ENCODE measurements at places on chromosomes 12 and 14.

DNA sequence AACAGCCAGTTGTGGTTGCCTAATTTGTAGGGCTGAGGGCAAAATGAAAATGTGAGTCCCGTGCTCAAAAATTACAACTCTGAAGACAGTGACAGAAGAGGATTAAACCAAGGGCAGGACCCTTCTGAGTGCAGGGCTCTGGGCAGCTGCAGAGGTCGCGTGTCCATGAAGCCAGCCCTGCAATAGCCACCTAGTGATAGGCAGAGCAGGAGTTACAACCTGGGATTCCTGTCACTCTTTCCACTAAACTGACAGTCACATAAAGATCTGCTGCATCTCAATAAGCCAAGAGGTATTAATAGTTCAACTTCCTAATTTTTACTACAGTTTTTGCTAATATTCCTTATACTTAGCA is 94.1 kb downstream of the SLC2A13 start:
- DNase-seq: no peak

- no peak for DNase-seq
Measured at GRCh38 chr14:66009089-66009488, 477.1 kb upstream of the CCDC196 start.

DNA sequence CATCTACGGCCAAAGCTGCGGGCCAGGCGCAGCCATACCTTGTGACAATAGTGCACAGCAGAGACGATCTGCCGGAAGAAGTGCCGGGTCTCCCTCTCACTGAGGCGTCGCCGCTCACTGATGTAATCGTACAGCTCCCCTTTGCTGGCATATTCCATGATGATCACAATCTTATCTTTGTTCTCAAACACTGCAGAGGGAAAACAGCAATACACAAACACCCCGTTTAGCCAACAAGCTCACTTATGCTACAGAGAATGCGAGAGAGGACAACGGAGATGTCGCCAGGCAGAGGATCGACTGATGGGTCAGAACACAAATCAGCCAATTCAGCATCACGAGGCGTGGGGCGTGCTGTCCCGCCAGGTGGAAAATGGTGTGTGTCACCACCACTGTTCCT is 52.1 kb downstream of the NUAK1 start:
- DNase-seq: no peak

- peak; percentile 90 for DNase-seq
Measured at GRCh38 chr12:116599285-116600136, 40.3 kb downstream of the MAP1LC3B2 start.

- no peak for DNase-seq
Measured at GRCh38 chr12:101698800-101699347, 1.4 kb downstream of the CHPT1 start.

GRCh38 chr14:55433880-55434804 is 6.3 kb downstream of the TBPL2 start:
- DNase-seq: no peak

DNA sequence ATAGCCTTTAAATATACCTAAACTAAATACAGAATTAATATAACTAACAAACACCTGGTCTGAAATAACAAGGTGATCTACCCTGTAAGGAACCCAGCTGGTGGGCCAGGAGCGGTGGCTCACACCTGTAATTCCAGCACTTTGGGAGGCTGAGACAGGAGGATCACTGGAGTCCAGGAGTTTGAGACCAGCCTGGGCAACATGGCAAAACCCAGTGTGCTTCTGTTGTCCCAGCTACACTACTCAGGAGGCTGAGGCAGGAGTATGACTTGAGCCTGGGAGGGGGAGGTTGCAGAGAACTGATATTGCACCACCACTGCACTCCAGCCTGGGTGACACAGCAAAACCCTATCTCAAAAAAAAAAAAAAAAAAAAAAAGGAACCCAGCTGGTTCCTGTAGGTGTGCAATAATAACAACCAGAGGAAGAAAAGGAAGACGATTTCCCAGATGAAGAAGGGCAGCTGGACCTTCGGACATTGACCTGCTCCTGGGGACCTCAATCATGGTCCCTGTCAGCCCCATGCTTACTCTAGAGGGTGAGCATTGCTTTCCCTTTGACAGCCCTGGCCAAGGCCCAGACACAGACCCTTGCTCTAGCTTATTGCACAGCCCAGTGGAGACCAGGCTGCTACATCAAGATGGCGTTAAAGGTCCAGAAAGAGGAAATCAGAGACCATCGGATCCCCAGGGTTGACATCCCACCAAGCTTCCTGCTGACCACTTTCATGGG is 5.4 kb downstream of the FOS start:
- DNase-seq: peak; percentile 83
